Naive thymus-derived CD4-positive, alpha-beta T cell (primary cell): ENCODE measurements at places on chromosomes 13 and 19.

GRCh38 chr13:98613591-98613990 is 36.7 kb upstream of the STK24 start:
- no peaks in the 10 kb centered on the region for H3K27me3 ChIP-seq
- H3K36me3 ChIP-seq: no peaks in the 10 kb centered on the region
- no peaks in the 10 kb centered on the region for H3K4me1 ChIP-seq
- no peak overlapping the region for H3K4me3 ChIP-seq

GRCh38 chr19:13825489-13826441 is 30.5 kb downstream of the ZSWIM4 start:
- H3K4me1 ChIP-seq: no peaks in the 10 kb centered on the region
- H3K4me3 ChIP-seq: no peak overlapping the region
- no peak overlapping the region for H3K27ac ChIP-seq
- DNase-seq: no peak

GRCh38 chr13:48583859-48584311 is 51.0 kb upstream of the RCBTB2 start:
- H3K4me3 ChIP-seq: no peak overlapping the region
- peaks cover 10% of the 10 kb centered on the region for H3K4me1 ChIP-seq
- H3K27ac ChIP-seq: no peak overlapping the region
- no peaks in the 10 kb centered on the region for H3K36me3 ChIP-seq

DNA sequence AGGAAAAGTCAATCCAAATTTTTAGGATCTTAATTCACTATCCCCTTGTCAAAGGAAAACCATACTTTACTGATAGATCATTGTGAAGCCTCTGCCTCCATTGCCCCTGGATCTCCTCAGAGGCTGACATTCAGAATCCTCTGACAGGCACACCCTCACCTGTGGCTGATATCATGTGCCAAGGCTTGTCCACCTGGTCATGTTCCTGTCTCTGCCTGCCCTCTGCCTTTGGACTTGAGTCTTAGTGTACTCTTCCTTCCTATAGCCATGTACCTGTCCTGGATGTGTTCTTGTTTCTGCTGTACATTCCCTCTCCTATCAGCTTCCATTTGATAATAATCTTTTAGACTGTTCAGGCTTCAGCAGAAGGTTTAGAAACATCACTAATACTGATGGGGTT is 179.4 kb downstream of the TNFSF13B start:
- no peaks in the 10 kb centered on the region for H3K4me1 ChIP-seq
- no peaks in the 10 kb centered on the region for H3K36me3 ChIP-seq
- H3K4me3 ChIP-seq: no peak overlapping the region
